ENCODE measurements at places on chromosomes 7 and 10. TPM values are rescaled to one million over a fixed set of nuclear protein-coding genes. Genes with fewer than 3 reads are reported as not detected.

PTF1A gene
- total RNA-seq = not detected

RADIL gene
- total RNA-seq = 8.8 TPM

GPC2 gene
- not detected for total RNA-seq

ORAI2 gene
- 38.6 TPM for total RNA-seq

SAP25 gene
- total RNA-seq = not detected

PLCE1 gene
- total RNA-seq = 3.2 TPM

PON1 gene
- total RNA-seq = not detected

C10orf95 gene
- not detected for total RNA-seq

ATOH7 gene
- total RNA-seq = not detected

EN2 gene
- not detected for total RNA-seq

CLRN3 gene
- not detected for total RNA-seq

RBP3 gene
- total RNA-seq = not detected

AFAP1L2 gene
- total RNA-seq = 2.5 TPM

Data from cardiac atrium fibroblast (primary cell).